ENCODE measurements at places on chromosomes 16 and 17.

DNA sequence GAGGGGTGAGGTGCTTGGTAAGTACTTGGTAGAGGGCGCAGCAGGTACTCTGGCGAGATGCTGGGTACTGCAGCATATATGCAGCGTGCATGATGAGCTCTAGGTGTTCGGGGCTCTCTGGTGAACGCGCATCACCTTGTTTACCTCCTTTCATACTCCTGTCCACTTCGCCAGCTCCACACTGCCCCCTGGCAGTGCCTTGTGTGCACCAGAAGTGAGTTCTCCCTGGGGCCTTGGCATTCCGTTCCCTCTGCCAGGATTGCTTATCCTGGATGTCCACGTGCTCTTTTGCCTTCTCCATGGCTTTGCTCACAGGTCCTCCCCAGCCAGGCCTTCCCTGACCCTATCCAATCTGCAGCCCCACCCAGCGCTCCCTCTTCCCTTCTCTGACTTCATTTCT is 154.2 kb downstream of the MRM1 start:
- DNase-seq = peak; percentile 61

DNA sequence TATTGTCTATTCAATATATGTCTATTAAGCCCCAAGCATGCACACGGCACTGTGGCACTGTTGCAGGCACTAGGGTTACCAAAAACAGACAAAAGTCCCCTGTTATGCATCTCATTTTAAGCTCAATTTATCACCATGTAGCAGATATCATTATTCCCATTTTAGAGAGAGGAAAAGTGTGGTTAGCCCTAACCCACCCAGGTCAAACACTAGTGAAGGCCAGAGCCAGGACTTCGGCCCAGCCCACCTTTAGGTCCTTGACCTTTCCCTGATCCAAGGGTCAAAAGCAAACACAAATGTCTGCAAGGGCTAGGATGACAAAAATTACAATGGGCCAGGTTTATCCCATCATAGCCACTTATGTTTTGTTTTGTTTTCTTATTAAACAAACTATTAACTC is 130.3 kb upstream of the NUDT7 start:
- DNase-seq = no peak

GRCh38 chr16:80277182-80277581 is 263.6 kb upstream of the DYNLRB2 start:
- no peak for DNase-seq

- DNase-seq = no peak
These were observed 12.4 kb upstream of the MAP2K6 start for GRCh38 chr17:69402052-69402451.

DNA sequence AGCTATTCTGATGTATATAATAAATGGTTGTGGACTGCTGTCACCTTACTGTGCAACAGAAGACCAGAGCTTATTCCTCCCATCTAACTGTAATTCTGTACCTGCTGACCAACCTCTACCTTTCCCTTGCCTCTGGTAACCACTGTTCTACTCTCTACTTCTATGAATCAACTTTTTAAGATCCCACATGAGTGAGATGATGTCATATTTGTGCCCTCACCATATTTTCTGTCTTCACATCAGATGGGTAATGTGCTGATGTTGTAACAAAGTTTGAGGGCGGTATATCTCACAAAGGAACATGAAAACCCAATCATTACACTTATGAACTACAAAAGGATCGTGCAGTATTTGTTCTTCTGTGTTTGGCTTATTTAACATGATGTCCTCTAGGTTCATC is 16.8 kb downstream of the BRD7 start:
- no peak for DNase-seq

GRCh38 chr17:15233022-15233805 is 31.9 kb downstream of the PMP22 start:
- no peak for DNase-seq

DNA sequence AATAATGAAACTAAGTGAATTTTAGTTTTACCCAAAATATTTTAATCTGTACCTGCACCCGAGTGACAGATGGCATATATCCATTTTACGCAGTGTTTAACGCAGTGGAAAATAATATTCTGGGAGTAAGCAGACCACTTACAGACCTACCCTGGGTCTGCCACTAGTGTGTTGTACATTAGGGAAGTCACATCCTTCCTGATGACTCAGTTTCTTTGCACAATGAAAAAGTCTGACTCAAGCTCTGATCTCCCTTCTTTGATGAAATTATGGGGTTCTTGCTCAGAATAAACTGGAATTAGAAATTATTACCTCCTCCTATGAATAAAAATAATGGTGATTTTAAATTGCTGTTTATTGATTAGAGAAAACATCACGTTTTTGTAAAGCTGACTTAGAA is 123.2 kb upstream of the AXIN2 start:
- no peak for DNase-seq

- DNase-seq = no peak
These were observed 17.1 kb downstream of the C16orf74 start for GRCh38 chr16:85733839-85734170.

DNA sequence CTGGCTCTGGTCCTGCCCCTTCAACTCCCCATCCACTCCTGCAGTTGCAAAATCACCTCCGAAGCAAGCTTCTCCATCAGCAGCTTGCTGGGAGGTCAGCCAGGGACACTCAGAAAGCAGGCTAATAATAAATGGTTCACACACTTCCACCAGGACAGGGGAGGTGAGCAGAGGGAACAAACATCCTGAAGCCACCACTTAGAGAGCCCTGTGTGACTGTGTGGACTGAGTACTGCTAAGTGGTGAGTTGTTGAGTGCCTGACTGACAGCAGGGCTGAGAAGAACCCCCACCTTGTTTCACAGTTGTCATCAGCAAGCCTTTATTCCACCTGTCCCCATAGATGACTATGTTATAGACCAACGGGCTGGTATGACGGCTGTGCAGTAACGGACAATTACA is 213.9 kb downstream of the CBLN1 start:
- DNase-seq = no peak

DNA sequence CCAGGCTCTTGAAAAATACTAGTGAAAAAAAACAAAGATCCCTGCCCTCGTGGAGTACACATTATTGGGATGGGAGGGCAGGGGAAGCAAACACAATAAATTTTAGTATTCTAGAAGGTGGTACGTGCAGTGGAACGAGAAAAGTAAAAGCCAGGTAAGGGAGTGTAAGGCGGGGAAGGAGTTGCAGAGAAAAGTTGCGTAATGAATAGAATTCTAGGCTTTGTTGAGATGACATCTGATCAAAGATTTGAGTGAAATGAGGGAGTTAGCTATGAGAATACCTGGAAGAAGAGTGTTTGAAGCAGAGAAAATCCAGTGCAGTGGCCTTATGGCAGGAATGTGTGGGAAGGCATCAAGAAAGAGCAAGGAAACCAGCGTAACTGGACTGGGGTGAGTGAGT is 2.1 kb downstream of the CKLF start:
- DNase-seq = no peak

DNA sequence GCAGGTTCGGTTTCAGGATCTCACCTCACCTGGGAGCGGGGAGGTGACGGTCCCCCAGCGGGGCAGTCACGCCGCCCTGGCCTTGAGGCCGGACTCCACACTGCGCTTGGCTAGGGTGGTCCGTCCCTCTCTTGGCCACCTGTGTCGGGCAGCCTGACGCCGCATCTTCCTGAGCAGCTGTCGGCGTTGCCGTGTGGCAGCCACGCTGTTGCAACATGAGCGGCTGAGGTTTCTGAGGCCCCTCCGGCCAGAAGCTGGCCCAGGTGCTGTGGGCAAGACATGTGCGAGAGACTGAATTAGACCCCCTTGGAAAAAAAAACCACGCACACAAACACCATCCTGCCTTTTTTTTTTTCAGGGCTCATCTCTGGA is 49.2 kb downstream of the IRF8 start:
- DNase-seq = no peak

DNA sequence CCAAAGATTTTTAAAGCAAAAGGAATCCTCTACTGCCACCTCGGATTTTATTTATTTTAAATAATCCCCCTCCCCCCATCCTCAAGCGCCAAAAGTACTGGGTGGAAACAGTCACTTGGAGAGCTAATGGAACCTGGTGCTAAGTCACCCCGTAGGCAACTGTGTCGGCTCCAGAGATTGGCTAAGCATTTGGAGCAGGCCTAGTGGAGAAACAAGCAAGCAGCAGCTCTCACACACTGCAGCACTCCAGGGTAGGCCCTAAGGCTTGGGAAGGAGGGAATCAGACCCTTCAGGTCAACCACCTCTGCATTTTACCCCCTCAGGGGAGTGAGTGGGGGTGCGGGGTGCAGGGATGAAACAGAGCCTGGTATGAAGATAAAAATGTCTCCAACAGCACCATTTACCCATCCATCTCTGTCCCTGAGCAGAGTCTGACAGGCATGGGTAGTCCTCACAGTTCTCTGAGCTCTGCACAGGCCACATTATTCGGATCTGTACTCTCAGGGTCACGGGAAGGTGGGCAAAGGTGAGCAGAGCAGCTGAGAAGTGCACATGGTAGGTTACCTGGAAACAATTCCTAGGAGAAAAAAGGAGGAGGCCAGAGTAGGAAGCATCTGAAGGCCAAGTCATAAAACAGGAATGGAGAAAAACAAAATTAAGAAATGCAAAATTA is 27.2 kb upstream of the STAC2 start:
- no peak for DNase-seq

DNA sequence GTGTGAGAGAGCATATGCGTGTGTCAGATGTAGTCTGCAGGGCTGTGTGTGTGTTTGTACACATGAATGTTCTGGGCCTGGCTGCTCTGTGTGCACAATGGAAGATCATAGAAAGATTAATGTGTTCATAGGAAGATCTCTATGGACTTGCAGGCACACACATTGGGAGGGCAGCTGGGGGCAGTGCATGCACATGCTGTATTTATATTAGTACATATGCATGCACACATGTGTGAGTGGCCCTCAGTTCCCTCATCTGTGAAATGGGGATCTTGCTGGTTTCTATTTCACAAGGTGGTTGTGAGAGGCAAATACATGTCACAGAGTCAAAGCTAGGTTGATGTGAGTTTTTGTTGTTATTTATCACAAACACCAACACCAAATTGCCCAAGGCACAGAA is 2.1 kb downstream of the CA7 start:
- no peak for DNase-seq

DNA sequence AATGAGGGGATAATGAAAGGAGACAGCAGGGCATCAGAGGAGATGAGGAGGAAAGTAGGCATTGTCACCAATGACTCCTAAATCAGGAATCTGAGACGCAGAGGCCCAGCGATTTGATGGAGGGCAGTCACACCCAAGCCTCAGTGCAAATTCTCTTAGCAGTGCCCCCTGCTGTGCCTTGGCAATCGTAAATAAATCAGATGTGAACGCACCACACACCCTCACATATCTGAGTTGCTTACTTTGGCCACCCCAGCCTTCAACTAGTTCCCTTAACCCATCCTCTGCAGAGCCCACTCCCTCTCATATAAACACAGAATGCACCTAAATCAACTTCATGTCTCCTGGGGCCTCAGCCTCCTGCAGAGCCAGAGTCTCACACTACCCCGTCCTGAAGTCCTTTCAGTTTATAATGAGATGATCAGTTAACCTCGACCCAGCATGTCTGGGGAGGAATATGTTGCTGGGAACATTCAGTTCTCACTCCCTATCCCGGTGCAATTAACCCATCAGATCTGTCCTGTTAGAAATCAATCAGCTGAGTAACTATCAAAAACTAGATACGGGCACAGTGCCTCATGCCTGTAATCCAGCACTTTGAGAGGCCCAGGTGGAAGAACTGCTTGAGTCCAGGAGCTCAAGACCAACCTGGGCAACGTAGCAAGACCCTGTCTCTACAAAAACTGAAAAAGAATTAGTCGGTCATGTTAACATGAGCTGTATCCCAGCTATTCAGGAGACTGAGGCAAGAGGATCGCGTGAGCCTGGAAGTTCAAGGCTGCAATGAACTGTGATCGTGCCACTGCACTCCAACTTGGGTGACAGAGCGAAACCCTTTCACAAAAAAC is 78.4 kb downstream of the SLC39A11 start:
- peak; percentile 32 for DNase-seq

GRCh38 chr16:785563-786535 is 2.3 kb downstream of the RPUSD1 start:
- peak; percentile 29 for DNase-seq

DNA sequence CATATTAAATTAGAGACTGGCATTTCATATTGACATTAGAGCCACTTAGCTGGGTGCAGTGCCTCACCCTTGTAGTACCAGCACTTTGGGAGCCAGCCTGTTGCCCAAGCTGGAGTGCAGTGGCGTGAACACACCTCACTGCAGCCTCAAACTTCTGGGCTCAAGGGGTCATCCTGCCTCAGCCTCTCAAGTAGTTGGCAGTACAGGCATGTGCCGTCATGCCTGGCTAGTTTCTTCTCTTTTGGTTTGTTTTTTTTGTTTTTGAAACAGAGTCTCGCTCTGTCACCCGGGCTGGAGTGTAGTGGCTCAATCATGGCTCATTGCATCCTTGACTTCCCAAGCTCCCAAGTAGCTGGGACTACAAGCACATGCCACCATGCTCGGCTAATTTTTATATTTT is 8.7 kb downstream of the PPM1E start:
- DNase-seq = peak; percentile 53

DNA sequence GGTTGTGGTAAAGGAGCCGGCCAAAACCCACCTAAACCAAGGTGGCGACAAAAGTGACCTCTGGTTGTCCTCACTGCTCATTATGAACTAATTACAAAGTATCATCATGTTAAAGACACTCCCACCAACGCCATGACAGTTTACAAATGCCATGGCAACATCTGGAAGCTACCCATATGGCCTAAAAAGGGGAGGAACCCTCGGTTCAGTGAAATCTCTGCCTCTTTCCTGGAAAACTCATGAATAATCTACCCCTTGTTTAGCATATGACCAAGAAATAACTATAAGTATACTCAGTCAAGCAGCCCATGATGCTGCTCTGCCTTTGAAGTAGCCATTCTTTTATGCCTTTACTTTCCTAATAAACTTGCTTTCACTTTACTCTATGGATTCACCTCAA is 72.2 kb downstream of the CYLD start:
- no peak for DNase-seq

- peak; percentile 52 for DNase-seq
These were observed 571 bp downstream of the CAVIN1 start for GRCh38 chr17:42422412-42422957.

GRCh38 chr16:10822702-10823101 is 4.1 kb upstream of the TVP23A start:
- DNase-seq = no peak

DNA sequence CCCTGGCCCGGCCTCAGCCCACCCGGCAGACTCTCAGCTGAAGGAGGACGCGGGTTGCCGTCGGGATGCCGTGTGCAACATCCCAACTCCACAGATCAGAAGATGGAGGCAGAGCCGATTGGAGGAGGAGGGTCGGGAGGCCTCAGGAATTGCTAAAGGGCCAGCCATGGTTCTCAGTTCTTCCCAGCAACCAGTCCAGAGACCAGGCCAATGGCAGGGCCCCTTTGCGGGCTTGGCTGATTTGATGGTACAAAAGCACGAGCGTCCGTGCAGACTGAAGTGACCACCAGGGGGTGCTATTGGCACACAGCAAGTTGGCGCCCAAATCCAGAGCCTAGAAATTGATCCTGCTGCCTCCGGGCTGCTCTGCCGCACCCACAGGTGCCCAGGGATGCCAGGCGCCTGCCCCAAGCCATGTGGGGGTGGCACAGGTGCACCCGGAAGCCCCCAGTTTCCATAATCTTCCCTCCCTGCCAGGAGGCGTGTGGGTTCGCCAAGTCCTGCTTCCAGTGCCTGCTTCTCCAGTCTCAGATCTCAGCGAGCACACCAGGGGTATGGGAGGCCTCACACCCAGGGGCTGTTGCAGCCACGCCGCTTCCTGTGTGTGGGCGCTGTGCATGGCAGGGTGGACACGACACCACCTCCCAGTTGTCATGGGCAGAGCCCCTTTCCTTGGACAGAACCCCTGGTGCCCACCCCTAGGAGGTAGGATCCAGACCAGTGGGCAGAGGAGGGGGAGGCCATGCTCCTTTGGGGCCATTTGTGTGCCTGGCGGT is 7.1 kb upstream of the TEX19 start:
- peak; percentile 83 for DNase-seq

GRCh38 chr17:31408586-31408985 is 17.1 kb downstream of the RAB11FIP4 start:
- no peak for DNase-seq

Data from NCI-H1417 (cell line).